H7 (cell line): ENCODE measurements at places on chromosomes 5 and 9.

DNA sequence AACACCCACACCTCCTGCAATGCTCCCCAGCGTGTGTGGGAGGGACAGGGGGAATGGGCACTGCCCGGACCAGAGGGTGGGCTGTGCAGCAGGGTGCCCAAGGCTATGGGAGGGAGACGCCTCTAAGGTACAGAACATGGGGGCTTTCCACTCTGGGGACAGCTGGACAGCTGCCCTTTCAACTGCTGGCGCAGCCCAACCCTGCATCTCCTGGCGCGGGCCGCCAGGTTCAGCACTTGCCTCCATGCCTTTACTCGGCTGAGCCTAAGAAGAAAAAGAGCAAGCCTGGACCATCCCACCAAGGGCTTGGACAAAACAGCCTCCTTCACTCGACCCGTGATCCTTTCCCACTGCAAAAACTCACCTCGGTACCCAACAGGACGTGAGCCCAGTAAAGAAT, 15.0 kb downstream of the AK8 start:
- DNase-seq = no peak

DNA sequence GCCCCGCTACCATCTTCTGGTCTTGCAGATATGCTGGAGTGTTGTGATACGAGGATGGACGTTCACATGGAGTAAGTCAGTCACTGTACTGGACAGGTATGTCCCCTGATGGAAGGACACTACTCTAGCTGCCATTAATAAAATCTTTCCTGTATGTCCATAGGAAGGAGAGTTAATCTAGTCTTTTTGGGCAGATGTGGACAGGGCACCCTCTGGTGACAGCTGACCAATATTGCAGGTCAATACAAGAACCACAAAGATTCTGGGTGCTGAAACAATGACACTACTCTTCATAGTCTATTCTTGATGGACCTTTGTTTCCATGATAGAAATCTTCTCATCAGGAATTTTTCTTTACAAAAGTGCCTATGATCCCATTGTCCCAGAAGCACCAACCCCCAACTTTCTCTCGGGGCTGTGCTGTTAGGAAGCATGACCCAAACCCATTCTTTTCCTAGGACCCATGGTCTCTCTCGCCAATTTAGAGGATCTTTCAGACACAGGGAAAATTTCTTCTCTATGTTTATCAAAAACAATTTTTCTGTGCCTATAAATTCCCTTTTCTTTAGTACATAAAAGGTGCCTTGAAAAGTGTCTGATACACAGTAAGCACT, 376.9 kb downstream of the DTWD2 start:
- peak; percentile 38 for DNase-seq

DNA sequence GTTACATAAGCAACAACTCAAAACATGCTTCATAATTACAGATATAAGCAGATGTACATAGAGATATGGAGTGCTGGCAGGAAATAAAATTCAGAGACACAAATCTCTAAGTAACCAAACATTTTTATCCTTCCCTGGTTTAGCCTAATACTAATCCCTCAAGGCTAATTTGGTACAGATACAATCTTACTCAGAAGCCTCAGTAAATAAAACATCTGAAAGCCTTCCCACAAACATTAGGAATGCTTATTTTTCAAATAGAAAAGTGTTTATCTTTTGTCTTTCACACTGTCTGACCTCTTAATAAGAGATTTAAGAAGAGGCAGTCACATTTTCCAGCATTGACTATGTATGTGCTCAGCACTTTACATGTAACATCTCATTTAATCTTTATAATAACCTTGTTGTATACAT, 399.4 kb downstream of the ARRDC3 start:
- DNase-seq = no peak

- no peak for DNase-seq
Measured at GRCh38 chr5:173316339-173317020, 11.7 kb downstream of the STC2 start.
